ENCODE measurements at places on chromosomes 16 and 17.

DNA sequence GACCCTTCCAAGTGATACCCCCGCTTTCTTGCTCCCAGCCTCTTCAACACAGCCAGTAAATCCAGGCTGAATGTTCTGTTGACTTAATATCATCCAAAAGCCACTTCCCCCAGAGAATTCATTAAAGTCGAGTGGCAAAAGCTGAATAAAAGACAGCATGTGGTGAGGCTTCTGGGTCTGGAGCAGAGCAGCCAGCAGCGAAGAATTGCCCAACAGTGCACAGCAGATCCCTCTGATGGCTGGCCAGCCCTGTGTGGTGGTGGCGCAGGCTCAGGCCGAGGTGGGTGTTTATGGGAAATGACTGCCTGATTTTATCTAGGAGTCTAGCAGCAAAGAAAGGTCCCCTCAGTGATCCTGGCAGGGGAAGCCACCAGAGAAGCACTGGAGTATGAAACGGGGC is 30.3 kb upstream of the RCVRN start:
- DNase-seq = no peak

- DNase-seq = no peak
Observed at GRCh38 chr17:74565126-74565525, 2.2 kb downstream of the CD300H start.

DNA sequence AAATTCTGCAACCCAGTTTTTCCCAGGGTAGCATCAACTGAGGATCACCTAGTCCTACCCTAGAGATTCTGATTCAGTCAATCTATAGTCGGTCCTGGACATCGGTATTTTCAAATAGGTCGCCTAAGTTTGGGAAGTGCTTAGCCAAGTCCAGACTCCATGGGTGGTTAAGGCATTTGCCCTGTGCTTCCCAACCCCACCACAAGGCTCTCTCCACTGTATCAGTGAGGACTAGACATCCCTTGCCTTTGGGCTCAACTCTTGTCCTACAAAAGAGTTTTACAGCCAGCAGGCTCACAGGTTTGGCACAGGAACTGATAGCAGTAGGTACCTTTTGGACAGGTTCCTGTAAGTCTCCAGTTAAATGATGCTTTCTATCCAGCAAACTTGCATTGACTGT is 13.8 kb downstream of the HYDIN start:
- DNase-seq = no peak

DNA sequence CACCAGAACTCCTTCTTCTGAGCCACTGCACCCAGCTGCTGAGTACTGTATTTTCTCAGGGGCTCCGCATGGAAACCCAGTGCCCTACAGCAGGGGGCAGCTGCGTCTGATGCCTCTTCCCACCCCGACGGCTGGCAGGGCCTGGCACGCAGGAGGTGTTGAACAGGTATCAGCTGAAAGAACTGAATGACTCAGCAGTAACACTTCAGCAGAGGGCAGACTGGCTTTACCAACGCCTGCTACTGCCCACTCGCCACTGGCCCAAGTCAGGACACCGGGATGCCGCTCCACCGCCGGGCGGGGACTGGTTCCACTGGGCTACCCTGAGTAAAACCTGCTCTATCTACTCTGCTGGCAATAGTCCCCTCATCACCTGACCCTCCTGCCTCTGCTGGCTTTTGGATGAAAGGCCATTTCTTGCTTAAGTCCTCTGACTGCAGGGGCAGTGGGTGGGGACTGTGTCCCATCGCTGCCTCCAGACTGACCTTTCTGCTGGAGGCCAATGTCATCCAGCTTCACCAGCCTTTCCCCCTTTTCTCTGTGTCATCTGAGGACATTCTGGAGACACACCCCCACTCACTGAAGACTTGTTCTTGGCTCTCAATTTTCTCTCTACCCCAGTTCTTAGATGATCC is 100.4 kb upstream of the FA2H start:
- DNase-seq = peak; percentile 16

GRCh38 chr17:37691807-37692206 is 48.6 kb upstream of the DDX52 start:
- no peak for DNase-seq

- peak; percentile 33 for DNase-seq
Observed at GRCh38 chr16:53761962-53762703, 58.2 kb downstream of the FTO start.

- DNase-seq = no peak
Observed at GRCh38 chr16:2988590-2989099, 8.4 kb upstream of the PKMYT1 start.

GRCh38 chr16:78485188-78485916 is 385.9 kb downstream of the WWOX start:
- DNase-seq = no peak

DNA sequence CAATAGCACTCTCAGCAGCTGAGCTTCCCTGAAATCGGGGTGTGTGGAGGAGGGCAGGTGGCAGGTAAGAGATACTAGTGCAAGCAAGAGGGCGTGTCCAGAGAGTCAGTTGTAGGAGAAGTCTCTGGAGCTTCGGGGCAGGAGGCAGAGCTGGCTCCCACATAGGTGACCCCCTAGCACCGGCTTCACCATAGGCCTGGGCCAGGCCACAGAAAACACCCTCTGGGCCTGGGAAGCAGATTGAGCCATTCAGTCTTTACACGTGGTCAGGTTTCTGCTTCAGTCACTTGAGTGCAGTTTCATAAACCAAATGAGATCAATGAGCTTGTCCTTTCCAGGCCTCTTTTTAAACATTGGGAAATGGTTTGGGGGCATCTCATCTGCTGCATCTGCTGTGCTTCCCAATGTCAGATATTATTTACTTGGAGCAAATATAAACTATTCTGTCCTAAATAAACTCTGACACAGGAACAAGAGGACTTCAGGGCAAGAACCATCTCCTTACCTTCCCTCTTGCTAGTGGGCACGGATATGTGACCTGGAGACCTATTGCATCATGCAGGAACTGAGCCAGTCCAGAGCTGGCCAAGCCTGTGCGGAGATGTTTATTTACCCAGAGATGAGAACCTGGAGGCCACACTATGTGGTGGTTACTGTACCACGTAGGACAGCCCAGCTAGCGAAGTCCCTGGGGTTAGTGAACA is 16.1 kb downstream of the CCR7 start:
- DNase-seq = peak; percentile 56

- DNase-seq = no peak
Observed at GRCh38 chr16:10745841-10746240, 2.2 kb downstream of the NUBP1 start.

DNA sequence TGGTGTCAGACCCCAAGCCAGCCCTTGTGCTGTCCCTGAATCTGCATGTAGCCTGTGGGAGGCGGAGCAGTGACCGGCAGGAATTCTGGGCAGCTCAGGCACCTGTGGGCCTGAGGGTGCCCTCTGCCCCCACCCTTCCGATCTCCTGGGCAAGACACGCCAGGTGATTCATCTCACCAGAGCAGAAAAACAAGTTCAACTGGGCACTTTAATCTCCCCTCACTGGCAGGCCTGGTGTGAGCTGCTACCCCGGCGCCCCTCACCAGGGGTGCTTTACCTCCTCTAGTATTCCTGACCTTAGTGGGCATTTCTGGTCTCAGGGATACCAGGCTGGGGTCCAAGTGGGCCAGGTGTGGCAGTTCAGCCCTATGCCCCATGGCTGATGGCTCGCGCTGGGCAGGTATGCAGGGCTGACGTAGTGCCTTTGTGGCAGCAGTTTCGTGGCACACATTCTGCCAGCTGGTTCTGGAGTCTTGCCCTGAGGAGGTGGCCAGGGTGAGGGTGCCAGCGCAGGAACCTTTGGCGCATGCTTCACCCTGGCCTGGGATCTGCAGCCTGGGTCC is 6.0 kb downstream of the ERBB2 start:
- peak; percentile 86 for DNase-seq

DNA sequence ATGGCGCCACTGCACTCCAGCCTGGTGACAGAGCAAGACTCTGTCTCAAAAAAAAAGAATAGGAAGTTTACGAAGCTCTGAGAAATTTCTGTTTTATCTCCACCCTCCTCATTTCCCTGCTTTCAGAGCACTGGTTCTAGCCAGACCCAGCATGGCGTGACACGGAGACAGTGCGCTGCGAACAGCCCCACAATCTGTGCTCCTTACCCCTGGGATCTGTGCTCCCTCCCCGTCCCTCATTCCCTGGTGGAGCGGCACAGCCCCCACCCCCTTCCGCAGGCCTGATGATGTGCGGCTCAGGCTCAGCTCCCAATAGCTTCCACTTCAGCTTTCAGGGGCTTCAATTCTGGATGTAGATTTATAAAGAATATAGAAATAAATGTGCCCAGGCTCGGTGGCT is 56.1 kb upstream of the ENDOV start:
- no peak for DNase-seq

DNA sequence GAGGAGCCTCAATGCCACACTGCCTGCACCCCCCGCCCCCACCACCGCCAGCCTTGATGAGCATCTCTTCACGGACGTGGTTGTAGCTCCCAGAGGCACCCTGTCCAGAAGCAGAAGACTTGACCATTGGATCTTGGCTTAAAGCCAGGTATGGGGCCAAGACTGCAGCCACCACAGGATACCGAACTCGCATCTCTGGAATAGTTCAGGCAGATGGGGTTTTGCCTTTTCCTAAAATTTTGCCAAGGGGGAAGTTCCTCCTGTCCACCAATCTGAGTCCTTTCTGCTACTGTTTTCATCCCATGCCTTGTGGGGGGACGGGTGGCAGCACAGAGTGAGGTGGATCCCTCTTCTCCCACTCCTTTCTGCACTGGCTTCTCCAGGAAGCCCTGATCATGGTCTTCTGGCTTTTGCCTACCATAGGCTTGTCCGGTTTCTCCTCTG is 939 bp downstream of the CORO6 start:
- DNase-seq = peak; percentile 40

DNA sequence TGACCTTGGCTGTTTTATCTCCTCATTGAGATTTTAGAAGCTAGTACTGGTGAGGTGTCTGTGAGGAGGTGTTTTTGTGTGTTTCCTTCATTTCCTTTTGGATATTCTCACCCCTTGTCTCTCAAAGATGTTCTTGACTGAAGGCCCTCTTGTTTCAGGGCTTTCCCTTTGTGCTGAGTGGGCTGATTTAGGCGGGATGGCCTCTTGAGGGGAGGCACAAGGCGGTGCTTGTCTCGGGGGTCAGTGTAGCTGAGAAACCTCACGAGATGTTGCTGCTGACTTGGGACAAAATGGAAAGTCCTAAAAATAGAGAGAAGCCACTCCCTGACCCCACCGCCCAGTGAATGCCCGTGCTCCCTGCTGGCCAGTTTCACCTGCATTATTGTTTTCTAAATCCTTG is 14.2 kb downstream of the CRAMP1 start:
- DNase-seq = no peak

DNA sequence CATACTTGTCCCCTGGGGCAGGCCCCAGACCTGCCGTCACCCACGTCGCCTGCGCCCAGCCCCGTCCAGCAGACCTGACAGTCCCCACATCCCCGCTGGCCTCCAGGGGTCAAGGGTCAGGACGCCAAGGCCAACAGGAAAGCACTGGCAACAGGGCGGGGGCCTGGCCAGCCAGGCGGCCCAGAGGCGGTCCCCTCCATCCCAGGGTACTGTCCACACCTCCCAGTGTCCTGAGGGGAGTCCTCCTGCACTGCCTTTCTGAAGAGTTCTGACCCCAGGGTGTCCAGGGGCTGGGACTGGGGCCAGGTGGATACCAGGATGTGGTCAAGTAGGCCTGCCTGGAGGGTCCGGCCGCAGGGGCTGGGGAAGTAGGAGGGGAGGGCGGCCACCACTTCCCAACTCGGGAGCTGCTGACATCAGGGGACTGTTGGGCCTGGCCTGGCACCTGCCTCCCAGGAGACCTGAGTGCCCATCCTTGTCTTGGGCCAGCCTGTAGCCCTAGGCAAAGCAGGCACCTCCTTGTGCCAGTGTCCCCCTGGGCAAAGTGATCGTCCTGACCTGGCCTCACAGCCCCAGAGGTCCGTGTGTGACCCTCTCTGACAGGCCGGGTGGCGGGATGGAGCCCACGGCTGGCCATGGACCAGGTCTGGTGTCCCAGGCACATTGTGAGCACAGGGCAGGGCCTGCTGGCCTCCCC is 6.7 kb upstream of the AXIN1 start:
- no peak for DNase-seq

- DNase-seq = no peak
Observed at GRCh38 chr17:66945147-66945835, 19.2 kb upstream of the CACNG4 start.

GRCh38 chr17:67049025-67049739 is 4.8 kb downstream of the CACNG1 start:
- no peak for DNase-seq

GRCh38 chr16:82735673-82736091 is 108.9 kb downstream of the CDH13 start:
- no peak for DNase-seq

All from kidney tubule cell (primary cell).